ENCODE measurements at places on chromosomes 2 and 18.

GRCh38 chr2:101736861-101737291, 39.4 kb downstream of the MAP4K4 start:
- no peak for DNase-seq

GRCh38 chr2:99977966-99978365, 164.4 kb downstream of the AFF3 start:
- DNase-seq, result no peak

DNA sequence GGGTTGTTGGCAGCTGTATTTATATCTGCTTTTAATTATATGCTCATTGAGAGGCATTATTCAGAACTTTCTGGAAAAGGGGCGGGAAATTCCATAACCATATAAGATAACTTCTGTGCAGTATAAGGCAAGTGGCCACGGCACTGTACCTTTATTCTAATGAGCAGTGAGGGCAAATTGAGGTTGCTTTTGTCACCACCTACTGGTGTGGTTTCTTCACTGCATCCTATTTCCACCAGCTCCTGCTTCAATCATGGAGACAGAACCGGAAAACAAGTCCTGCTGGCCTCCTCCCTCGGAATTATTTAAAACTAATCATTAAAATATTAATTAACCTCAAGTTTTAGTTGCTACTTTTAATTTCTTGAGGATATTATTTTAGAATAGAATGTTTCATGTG, 759.4 kb downstream of the CBLN2 start:
- DNase-seq, result no peak

DNA sequence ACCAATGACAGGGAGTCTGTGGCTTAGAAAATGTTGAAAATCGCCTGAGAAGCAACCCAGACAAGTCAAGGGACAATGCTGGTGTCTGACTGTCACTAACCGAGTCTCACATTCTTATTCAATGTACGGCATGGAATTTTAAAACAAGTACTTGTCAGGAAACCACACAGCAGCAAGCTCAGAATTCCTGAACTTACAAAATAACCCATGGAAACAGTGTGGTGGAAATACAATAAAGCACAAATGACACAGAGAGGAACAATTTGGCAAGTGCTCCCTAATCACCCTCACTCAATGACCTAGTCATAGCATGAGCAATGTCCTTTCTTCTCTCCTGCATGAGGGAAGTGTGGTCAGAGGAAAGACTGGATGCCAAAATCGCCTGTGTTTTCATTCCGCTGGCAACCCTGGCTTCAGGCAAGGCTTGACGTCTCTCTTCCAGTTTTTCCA, 154.0 kb downstream of the SATB2 start:
- no peak for DNase-seq

DNA sequence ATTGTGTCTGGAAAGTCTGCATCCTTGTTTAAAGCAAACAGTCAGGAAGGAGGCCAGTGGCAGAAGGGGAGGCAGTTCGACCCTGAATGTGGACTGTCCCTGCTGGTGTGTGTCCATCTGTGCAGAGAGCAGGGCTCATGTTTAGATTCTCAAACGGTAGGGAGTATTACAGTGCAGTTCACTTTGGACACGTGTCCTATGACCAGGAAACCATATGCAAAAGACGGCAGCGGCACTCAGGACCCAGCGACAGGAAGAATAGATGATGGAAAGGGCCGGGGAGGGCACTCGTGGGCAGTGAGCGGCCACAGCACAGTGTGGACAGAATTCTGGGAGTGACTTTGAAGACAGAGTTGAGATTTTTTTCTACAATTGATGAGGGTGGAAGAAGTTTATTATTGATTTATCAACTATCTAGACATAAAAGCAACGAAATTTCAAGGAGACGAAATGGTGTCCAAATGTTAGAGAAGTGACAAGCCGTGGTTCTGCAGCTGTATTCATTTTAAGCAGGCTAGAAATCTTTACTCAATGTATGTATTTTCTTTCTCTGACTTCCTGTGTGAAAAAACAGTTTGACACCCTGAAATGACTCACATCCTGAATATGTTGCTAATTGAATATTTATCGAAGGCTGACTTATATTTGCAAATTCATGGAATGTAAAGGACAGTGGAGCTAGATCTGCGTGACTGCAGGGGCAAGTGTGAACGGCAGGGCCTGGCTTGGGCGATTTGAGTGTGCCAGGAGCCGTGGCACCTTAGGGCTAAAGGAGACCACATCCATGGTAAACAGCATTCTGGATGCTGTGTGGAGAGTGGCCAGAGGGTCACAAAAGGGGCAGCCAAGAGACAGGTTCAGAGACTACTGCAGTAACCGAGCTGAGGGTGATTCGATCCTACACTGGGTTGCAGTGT, 214.2 kb downstream of the PTGR3 start:
- peak; percentile 9 for DNase-seq

DNA sequence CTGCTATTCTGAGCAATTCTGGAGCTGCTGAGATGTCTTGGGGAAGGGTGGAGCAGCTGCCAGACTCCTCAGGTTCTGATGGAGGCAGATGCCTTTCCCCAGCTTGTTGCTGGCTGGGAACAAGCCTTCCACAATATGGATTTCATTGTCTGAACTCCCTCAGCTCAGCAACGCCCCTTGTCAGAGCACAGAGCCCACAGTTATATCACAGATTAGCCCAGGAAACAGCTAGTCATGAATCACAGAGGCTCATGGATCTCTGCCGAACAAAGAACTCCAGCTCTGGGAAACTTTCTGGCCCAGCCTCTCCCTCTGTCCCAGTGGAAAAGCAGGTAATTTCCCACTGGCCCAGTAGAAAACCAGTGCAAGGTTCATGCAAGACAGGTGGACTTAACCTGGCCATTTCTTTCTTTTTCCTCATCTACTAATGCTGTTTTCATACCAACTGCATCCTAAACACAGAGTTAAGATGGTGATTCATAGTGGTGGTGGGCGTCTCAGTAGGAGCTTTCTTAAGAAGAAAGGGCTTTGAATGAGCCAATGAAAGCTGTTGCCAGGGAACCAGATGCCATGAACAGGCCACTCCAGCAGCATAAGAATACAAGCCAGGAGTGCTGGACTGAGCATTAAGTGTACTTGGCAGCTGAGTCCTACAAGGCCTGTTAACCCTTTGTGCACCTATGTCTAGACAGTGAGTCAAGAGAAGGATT, 8.7 kb upstream of the KIAA2012 start:
- no peak for DNase-seq

DNA sequence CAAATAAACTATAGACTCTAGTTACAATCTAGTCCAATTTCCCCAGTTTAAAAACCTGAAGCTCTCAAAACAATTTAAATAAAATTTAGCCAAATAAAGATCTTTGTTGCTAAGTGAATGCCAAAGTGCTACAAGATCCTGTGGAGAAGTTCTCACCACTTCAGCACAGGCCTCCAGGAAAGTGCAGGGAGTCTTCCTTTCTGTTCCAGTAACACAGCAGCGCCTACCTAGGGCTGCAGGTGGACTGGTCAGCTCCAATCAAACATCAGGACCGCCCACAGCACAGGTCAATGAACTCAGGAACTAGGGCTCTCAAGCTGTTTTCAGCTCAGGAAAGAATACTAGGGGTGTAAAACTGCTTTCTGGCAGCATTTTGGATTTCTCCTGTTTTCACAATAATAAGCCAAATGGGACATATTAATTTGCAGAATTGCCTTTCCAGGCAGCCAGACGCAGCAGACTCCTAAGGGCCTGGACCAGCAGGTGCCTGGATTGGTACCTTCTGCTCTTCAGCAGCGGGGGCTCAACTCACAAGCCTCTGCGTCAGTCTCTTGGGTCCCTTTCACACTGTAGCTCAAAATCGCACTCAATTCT, 1.5 kb downstream of the FAM110C start:
- DNase-seq, result no peak

DNA sequence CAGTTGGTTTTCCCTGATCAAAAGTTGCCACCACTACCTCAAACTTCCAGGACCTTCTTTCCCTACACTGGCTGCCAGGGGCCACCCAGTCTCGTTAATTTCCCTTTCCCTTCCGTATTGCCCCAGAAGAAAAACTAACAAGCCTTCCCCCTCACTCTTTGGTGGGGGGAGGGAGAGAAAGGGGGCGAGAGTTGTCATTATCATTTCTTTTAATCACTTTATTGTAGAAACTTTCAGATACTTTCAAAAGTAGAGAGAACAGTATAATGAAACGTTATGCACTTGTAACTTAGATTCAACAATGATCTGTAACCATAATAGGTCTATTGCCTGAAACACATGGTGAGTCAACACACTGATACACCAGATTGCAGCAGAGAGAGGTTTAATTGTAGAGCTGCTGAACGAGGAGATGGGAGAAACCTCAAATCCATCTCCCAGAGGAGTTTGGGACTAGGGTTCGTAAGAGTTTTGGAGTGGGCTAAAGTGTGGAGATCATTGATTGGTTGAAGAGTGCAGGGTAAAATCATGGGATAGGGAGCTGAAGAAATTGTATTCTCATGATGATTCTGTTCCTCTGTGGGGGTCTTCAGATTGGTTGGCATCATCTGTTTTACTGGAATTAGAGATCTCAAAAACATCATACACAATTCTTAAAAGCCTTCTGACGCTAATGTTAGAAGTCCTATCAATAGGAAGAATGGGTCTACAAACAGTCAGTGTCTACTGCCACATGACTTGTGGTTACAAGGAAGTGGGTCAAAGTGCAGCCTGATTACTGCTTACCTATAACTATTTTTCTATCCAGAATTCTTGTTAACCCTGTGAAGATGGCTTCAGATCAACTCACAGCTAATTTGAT, 2.6 kb upstream of the RNF149 start:
- no peak for DNase-seq

DNA sequence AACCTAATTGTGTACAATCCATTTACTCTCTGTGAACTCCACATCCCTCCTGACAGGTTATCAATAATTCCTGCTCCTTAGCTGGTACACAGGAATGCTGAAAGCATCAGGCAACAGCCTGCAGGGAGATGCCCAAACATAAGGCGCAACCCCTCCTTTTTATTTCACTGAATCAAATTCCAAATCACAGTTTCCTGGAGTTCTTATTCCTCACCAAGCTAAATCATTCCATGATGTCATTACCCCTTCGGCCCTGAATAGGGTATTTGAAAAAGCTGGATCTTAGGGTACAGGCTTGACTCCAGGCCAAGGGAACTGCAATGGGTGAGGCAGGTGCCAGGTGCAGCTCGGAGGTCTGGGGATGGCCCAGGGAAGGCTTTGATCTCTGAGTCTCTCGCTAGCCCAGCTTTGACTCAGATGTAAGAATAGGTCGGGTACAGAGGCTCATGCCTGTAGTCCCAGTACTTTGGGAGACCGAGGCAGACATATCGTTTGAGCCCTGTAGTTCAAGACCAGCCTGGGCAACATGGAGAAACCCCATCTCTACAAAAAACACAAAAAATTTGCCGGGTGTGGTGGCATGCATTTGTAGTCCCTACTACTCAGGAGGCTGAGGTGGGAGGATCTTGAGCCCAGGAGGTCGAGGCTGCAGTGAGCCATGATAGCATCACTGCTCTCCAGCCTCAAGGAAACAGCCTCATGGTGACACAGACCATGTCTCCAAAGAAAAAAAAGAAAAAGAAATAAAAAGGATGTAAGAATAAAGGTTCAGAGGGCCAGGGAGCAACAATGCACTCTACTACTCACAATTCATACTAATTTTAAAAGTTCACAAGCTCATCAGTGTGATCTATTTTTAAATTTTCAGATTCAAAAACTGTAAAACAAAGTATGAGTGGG, 6.8 kb downstream of the FHL2 start:
- DNase-seq, result no peak

GRCh38 chr2:2699121-2699505, 368.0 kb upstream of the MYT1L start:
- no peak for DNase-seq

DNA sequence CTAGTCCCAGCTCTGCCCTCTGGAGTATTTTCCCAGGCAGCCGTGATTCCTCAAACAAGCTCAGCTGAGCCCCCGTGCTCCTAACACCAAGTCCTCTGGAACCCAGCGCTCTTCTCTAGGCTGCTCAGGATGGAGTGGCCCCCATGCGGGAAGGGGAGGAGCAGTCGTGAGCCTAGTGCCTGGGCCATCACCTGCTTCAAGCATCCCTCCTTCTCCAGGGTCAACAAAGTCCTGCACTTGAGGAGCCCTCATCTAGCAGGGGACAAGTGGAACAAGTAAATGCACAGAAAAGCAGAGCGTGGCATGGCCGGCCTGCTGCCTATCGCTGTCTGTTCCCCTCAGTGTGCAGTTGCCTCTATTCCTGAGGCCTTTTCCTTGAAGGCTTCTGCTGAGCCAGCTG, 168.6 kb downstream of the INHBB start:
- no peak for DNase-seq

DNA sequence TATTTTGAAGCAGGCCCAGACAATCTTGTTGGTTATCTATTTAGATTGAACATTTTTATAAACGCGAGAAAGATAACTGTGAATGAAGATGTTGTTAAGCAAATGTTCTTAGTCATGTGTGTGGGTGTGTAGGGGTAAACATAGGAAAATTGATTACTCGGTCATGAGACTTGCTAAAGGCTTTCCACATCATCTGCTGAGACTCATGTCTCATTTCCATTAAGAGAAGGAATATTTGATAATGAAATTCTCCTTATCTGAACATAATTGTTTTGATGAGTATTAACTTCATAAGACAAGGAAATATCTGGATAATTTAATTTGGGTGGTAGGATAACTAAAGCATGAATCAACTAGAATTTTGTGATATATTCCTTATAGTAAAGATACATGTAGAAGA, 19.7 kb downstream of the CCDC102B start:
- DNase-seq, result no peak

DNA sequence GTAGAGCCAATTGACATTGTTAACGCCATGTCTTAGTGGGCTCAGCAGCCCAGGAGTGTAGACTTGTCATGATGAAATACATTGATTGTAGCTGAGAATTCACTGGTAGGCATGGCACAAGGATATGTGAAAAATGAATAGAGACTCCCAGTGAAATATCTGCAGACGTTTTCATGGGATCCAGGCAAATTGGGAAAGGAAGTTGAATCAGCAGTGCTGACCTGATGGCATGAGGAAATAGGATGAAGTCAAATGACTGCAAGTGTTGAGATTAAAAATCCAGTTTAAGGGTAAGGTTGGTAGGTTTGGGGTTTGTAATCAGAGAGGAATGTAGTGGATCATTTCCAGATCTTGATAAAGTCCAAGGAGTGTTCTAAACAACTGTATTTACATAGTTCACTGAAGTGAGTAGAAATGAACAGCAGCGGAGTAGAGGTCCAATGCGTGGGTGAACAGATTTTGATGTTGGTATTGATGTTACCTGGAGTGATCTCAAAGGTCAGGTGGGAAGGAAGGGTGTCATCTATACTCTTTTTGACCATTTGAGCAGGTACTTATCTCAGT, 24.6 kb downstream of the INSIG2 start:
- DNase-seq, result no peak

GRCh38 chr18:35121531-35121930, 80.3 kb downstream of the MAPRE2 start:
- no peak for DNase-seq

DNA sequence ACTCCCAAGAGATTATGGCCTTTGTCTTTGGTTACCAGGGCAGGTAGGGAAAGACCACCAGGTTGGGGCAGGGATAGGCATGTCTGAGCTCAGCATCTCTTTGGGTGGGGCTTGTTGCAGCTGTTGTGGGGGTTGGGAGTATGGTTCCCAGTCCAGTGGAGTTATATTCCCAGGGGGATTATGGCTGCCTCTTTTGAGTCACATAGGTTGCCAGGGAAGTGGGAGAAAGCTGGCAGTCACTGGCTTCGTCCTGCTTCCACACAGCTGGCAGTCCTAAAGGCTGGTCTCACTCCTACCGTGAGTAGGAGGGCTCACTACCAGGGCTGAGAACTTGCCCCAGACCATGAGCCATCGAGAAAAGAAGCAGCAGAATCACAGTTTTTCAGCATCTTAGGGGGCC, 79.1 kb downstream of the LYPD6 start:
- no peak for DNase-seq

GRCh38 chr18:35158728-35159450, 81.9 kb upstream of the ZNF397 start:
- DNase-seq, result no peak
